Stimulated activated CD4-positive, alpha-beta T cell treated with anti-CD3 and anti-CD28 coated beads, Interleukin-1b, Interleukin-23, amount 100 ng/mL, for 1 hour (primary cell): ENCODE measurements at places on chromosomes 12 and 14.

GRCh38 chr12:49288412-49288853 lies 6.5 kb upstream of the PRPH start:
- DNase-seq, result peak; percentile 49

- DNase-seq, result no peak
These were observed 1.1 kb downstream of the PAX9 start for GRCh38 chr14:36662543-36663403.

- no peak for DNase-seq
These were observed 309.2 kb upstream of the TBX3 start for GRCh38 chr12:114993165-114993564.

GRCh38 chr12:43882578-43883178 lies 46.8 kb downstream of the TMEM117 start:
- no peak for DNase-seq

DNA sequence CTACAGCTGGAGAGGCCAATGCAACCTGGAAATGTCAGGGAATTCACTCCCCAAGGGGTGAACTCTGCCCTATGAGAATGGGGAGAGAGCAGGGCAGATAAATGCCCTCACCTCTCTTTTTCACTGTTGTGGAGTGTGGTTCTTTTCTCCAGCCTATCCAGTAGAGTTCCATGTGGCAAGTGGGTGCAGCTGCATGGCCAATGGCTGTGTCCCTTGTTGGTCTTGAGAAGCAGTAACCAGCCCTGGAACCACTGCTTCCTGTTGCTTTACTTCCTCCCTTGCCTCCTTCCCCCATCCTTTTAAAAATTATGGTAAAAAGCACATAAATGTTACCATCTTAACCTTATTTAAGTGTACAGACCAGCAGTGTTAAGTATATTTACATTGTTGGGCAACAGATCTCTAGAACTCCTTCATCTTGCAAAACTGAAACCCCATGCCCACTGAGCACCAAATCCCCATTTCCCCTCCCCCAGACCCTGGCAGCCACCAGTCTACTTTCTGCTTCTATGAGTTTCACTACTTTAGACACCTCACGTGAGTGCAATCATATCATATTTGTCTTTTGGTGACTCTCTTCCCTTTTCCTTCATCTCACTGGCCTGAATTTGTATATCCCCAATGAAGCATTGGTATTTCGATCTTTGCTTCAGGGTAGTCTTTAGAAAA lies 77.0 kb upstream of the GRIP1 start:
- DNase-seq, result no peak

DNA sequence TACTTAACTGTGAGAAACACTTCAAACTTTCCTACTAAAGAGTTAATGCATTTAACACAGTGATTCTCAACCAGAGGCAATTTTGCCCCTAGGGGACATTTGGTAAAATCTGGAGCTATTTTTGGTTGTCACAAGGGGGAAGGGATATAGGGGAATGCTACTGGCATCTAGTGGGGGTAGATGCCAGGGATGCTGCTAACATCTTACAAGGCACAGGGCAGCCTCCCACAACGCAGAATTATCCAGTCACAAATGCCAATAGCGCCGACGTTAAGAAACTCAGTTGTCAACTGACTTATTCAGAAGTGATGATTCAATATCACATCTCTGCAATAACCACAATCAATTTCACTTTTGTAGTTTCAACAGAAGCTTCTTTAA lies 2.0 kb downstream of the EEA1 start:
- DNase-seq, result peak; percentile 29

GRCh38 chr12:17841496-17841895 lies 248.5 kb downstream of the RERGL start:
- DNase-seq, result no peak

DNA sequence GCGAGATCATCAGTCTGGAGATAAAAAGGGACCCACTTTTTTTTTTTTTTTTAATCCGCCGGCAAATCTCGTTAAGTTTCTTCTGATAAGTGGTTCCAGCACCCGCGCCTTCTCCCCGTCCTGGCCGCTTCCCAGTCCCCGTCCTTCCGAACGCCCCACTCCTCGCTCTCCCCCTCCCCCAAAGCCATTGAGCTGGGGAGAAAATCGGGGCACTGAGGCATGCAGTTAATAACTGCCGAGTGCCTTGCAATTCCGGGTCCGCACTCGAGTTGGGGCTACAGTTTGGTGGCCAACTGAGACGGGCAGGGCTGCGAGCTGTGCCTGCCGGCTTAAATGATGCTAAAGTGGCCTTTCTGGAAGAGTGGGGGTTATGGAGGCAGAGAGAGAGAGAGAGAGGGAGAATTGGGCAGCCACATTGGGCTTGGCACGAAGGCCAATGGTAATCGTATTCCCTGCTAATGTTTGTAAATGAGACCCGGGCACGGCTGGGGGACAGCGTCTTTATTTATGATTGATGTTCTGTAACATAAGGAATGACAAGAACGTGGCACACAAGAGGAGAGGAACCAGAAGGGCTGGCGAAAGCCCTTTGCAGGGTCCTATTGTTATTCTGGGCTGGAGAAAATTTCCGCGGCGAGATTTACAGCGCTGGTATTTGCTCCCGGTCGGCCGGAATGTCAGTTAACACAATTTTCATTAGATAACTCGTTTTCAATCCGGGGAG lies 115.4 kb upstream of the MYL2 start:
- DNase-seq, result no peak

DNA sequence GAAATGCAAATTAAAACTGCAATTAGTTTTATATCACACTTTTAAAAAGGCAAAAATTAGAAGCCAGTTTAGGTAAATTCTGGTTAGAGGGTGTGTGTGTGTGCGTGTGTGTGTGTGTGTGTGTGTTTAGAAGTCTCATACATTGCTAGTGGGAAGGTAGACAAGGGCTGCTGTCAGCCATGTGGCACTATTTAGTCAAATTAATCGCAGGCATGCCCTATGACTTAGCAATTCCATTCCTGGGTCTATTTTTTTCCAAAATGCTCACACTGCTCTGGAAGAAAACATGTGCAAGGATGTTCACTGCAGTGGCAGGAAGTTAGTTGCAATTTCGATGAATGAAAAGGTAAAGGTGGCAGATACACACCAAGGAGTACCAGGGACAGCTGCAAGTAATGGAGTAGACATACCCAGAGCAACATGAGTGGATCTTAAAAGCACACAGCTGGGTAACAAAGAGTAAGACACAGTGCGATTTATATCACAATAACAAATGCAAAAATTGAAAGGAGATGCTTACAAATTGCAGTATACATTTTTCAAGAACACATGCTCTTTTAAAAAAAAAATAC lies 11.6 kb downstream of the CAPZA3 start:
- no peak for DNase-seq

DNA sequence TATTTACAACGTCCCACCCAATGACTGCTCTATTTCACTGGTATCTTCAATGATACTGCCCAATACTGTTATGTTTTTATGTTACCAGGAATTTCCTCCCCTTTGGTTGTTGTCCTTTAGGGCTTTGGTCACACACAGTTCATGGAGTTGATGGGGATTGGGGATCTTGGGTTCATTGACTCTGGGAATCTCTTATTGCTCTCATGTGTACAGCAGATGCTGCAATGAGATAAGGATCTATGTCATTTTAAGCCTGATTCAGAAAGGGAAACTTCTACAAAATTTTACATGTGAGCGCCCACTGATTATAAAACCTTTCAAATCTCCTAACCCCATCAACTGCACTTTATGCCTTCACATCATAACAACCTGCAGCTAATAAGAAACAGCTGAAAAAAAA lies 67.2 kb downstream of the FAR2 start:
- DNase-seq, result no peak
